Glutamatergic neuron (in vitro differentiated cells): ENCODE measurements at places on chromosomes 6 and 20. TPM values are rescaled to one million over a fixed set of nuclear protein-coding genes. Genes with fewer than 3 reads are reported as not detected.

DNA sequence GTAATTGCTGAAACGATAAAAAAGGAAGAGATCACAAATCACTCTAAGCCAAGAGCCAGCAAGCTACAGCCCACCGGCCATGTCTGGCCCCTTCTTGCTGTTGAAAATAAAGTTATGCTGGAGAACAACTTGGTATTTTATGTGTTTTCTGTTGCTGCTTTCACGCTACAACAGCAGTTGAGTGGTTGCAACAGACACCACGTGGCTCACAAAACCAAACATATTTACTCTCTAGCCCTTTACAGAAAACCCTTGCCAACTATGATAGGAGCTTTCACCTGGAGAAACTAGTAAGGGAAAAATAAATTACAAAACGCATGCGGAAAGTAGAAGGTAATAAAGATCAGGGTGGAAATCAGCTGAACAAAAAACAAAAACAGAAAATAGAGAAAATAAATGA lies 41.1 kb upstream of the SLCO4A1 start:
- no peak for DNase-seq

GRCh38 chr6:48904809-48905208 lies 558.2 kb downstream of the MMUT start:
- no peak for DNase-seq

DNA sequence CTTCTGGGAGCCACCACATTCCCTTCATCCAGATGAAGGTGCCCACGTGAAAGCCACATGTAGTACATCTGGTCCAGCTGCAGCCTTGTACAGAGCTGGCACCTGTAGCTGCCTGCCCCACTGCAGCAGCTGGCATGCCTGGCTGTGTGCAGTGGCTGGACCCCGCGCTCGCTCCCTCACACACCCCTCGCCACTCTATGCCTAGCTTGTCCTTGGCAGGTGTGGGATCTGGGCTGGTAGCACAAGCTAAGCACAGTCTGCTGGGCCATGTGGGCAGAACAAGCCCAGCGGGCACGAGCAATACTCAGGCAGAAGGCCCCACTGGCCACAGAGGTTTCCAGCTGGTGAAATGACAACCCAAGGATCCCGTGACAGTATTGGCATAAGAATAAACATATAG lies 199.4 kb upstream of the PRND start:
- no peak for DNase-seq

DNA sequence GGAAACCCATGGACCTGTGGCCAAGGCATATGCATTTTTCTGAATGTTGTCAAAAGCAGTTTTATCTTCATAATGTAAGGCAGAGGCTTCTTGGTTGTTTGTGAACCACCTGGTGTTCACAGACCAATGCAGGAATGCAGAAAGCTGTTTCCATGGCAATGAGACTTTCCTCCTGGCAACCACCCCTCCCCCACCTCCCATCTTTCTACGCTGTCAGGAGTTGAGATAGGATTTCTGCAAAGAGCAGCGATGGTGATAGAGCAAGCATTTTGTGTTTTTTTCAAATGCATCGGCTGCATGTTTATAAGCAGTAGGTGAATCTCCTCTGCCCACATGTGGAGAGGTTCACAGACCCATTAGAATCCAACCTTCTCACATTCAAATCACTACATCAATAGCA lies 114.1 kb upstream of the SMLR1 start:
- DNase-seq, result peak; percentile 40

RNF182 gene
- total RNA-seq, result 1.8 TPM

DNA sequence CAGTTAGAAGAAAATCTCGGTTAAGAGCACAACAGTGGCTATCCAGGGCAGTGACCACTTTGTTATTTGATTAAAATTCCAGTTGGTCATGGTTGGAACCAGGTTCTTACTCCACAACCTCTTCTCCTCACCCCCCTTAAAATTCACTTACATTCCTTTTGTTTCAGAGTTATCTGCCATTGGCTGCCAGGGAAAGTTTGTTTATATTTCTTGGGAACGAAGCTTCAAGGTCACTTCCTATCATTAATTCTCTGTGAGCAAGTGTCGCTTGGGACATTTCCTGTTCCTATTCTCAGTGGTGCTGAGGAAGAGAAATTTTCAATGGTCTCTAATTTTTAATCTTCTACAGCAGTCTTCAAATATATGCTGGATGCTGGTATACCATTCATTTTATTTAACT lies 121.1 kb upstream of the COL21A1 start:
- DNase-seq, result no peak

DNA sequence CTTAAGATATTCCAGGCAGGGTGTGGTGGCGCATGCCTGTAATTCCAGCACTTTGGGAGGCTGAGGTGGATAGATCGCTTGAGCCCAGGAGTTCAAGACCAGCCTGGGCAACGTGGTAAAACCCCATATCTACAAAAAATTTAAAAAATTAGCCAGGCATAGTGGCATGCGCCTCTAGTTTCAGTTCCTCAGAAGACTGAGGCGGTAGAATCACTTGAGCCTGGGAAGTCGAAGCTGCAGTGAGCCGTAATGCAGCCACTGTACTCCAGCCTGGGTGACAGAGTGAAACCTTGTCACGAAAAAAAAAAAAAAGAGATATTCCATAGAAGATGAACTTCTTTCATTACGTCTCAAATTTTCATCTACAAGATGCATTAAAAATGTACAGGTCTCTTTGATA lies 46.7 kb upstream of the ISM1 start:
- no peak for DNase-seq

GRCh38 chr20:24439737-24440387 lies 29.6 kb upstream of the SYNDIG1 start:
- no peak for DNase-seq

GRCh38 chr20:21272279-21272678 lies 30.9 kb upstream of the XRN2 start:
- DNase-seq, result no peak

- no peak for DNase-seq
Observed at GRCh38 chr6:110560239-110561007, 84.0 kb upstream of the SLC22A16 start.

ADGRB3 gene
- 7.3 TPM for total RNA-seq

DNA sequence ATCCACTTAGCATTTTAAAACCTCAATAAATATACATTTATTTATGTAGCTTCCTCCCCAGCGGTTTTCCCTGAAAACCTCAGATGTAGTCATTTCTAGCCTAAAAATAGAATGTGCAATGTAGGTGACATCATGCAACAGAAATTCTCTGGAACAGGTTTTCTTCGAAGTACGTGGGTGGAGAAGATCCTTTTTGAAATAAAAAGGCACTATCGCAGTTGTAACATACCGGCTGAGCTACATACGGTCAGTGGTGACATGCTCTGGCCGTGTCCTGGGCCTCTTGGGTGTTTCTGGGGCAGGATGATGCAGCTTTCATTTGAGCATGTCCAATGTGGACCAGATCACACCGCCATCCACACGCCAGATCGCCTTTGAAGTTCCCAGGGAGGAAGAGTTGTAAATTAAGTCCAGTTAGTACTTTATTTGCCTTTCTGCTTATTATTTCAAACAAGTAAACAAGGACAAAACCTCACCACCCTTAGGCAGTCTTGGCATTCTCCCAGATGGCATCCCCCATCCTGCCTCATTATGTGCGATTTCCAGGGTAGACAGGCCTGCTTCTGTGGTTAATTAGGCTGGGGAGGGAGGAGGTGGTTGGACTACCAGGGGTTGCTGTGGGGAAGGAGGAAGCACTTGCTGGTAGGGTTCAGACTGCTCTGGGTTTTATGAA lies 109.5 kb upstream of the CLDN20 start:
- DNase-seq, result no peak

SYCP2L gene
- total RNA-seq, result 20.5 TPM

DNA sequence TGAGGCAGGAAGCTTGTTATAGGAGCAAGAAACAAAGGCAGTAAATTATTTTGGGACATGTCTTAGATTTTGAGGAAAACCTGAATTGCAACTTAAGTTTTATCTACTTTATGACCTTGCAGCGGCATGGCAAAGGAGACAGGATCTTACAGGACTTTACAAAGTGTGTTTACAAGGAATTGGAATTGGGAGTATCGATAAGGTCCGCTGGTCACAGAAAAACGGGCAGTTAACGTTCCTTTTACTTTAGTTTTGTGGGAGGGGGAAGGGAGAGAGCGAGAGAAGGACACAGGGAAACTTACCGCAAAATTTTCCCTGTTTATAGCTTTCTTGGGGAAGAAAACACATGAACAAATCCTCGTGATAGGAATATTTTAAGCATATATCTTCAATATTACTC lies 1607.2 kb downstream of the GRIK2 start:
- DNase-seq, result no peak

EEF1A2 gene
- 55.3 TPM for total RNA-seq

- no peak for DNase-seq
Observed at GRCh38 chr6:137237413-137238170, 18.4 kb upstream of the IFNGR1 start.

DNA sequence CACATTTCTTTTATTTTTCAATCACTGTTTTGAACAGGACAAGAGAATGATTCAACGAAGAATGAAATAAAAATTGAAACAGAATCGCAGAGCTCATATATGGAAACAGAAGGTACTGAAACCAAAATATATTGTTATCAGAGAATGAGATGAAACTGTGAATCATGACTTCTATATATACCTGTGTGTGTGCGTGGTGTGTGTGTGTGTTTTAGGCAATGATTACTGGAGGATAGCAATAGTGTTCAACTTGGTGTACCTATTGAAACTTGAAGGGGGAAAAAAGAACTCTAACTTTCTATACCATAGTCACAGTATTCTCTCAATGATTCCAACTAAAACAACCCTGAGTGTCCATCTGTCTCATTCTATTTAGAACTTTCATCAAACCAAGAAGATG lies 586.6 kb downstream of the KIF16B start:
- DNase-seq, result no peak

DNA sequence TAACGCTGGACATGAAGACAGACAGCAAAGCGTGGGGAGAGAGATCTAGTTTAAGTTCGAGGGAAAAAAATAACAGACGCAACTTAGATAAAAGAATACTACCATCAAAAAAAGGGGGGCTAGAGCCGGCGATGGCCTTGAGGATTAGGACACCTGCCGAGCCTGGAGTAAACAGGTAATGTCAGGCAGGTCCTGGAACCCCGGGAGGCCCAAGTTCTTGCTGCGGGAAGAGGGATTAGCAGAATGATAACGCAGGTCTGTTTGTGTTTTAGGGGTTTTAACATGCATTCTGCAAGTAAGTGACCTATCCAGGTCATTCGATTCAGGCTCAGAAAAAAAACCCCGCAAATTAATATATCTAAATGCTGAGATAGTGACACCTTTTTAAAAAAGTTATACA lies 754 bp upstream of the TMEM170B start:
- no peak for DNase-seq

CFB gene
- not detected for total RNA-seq

C6orf15 gene
- not detected for total RNA-seq

GRCh38 chr20:25695532-25696370 lies 902 bp downstream of the ZNF337 start:
- DNase-seq, result no peak

- no peak for DNase-seq
Observed at GRCh38 chr6:28078050-28078449, 2.3 kb upstream of the ZNF165 start.

LCA5 gene
- 5.3 TPM for total RNA-seq

DNA sequence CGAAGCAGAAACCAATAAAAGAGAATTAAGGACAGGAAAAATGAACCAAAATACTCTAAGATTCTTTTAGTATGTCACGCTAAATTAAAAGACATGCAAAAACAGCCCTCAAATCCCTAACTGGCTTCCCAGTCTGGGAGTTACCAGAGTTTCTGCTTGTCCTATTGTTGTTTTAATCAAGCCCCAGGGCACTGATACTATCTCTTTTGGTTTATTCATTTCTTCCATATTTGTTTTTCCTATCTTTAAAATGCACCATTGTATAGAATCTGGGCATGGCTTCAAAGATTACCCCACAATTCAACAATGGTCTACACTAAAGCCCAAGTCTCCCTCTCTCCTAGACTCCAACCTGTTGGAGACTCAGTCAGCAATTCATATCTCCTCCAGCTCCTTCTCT lies 169.1 kb downstream of the MYLK4 start:
- DNase-seq, result no peak

GRCh38 chr20:46011631-46012482 lies 3.1 kb downstream of the MMP9 start:
- DNase-seq, result no peak

GRCh38 chr20:826695-827323 lies 6.7 kb upstream of the FAM110A start:
- no peak for DNase-seq

BICRAL gene
- total RNA-seq, result 11.0 TPM

DNA sequence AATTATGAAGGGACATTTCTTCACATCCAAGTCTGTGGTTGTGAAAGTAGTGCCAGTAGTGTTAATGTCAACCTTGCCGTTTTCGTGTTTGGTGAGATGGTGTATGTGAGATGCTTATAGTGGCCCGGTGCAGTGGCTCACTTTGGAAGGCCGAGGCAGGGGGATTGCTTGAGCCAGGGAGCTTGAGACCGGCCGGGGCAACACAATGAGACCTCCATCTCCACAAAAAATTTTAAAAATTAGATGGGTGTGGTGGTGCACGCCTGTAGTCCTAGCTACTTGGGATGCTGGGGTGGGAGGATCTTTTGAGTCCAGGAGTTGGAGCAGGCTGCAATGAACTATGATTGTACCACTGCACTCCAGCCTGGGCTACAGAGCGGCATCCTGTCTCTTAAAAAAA lies 37.4 kb downstream of the PNLDC1 start:
- no peak for DNase-seq

ATXN1 gene
- 15.5 TPM for total RNA-seq

DNA sequence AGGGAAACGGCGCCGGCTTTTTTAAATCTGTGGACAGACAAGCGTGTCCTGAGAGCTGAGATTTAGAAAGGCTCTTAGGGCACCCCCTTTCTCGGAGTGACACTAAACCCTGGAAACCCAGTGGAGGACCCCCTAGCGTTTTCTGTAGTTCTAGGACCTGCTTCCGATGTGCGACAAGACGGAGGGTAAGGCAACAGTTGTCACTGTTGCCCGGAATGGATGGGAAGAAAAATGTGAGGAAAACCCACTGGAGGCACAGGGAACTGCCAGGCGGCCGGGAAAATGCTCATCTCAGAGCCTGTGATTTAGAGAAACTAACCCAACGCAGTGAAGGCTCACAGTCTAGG lies 551 bp upstream of the ATP5F1E start:
- DNase-seq, result peak; percentile 45

RBPJL gene
- not detected for total RNA-seq

- no peak for DNase-seq
Observed at GRCh38 chr6:144036064-144036834, 28.2 kb upstream of the PLAGL1 start.

MAP7 gene
- total RNA-seq, result 2.2 TPM

- no peak for DNase-seq
Observed at GRCh38 chr6:92577077-92577719, 842.2 kb downstream of the EPHA7 start.

DNA sequence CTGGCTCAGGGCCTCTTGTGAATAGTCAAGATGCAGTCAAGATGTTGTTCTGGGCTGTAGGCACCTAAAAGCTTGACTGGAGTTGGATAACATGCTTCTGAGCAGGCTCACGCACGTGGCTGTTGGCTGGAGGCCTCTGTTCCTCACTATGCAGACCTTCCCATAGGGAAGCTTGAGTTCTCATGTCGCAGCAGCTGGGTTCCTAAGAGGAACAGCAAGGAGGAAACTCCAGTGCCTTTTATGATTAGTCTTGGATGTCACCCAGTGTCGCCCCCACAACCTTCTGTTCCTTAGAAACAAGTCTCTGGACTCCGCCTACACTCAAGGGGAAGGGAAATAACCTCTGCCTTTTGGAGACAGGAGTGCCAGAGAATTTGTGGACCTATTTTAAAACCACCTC lies 210.7 kb downstream of the BCAS1 start:
- DNase-seq, result no peak
